ENCODE measurements at places on chromosomes 3 and 15.

- no peak for DNase-seq
Observed at GRCh38 chr3:114499976-114500375, 206.1 kb downstream of the TIGIT start.

DNA sequence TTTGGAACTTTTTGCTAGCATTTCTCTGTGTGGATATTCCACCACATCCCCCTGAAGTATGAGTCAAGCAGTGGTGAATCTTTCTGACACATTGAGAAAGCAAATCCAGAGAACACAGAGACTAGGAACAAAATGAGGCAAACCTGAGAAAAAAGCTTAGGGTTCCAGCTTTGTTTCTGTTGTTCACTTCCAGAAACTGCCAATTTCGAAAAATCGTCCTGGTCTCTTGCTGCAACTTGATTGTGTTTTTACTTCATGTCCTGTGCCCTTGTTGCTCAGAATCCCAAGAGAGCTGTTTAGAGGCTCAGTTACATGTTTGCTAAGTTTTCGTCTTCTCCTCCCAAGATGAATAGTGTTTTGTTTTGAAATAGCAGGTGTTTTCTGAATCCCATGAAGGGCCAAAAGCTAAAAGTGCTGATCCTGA is 13.7 kb downstream of the MAP2K1 start:
- no peak for DNase-seq

GRCh38 chr15:26744894-26745293 is 28.0 kb downstream of the GABRB3 start:
- DNase-seq = no peak

DNA sequence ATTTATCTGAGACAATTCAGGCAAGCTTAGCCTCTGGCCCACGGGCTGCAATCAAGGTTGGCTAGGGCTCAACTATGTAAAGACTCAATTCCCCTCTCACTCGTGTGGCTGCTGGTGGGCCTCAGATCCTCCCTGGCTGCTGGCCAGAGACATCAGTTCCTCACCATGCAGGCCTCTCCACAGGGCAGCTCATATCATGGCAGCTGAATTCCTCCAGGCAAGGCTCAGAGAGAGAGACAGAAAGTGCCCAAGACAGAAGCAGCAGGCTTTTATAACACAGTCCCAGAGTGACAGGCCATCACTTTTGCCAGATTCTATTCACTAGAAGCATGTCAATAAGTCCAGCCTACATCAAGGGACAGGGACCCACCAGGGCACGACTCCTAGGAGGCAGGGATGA is 63.2 kb downstream of the XXYLT1 start:
- DNase-seq = no peak

DNA sequence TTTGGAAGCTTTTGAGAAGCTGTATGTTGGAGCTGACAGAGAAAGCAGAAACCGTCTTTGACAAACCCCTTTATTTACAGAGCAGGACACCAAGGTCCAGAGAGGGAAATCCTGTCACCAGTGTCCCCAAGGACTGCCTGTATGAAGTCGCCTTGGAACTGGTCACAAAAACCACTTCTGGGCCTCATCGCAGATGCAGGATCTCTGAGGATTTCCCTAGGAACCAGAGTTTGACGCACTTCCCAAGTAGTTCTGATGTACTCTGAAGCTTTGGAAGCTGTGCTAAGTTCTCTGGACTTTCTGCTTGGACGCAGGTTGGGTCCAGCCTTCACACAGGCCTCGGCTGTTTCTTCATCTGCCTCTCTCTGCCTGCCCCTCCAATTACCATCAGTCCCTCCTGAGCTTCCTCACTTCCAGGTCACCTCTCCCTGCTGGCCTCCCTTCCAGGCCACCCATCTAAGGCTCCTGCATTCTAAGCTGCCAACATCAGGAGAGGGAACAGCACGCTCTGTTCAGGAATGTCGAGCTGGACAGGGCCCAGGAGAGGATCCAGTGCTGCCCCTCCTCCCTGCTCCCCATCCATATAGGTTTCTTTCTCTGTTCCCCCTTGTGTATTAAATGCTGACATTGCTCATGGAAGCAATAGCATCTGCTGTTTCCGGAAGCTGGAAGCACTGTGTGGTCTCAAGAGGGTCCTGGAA is 270.8 kb downstream of the OPA1 start:
- no peak for DNase-seq

Measured in upper lobe of left lung (tissue), 6 donors.